OCI-LY7 (cell line): ENCODE measurements at places on chromosomes 16 and 17.

- no peak for DNase-seq
Measured at GRCh38 chr17:78341559-78342448, 18.1 kb downstream of the SOCS3 start.

- DNase-seq, result no peak
Measured at GRCh38 chr17:73360961-73361761, 49.4 kb upstream of the CDC42EP4 start.

- DNase-seq, result no peak
Measured at GRCh38 chr17:43011728-43012472, 5.3 kb downstream of the IFI35 start.

- DNase-seq, result no peak
Measured at GRCh38 chr17:72872396-72872795, 220.1 kb downstream of the SLC39A11 start.

DNA sequence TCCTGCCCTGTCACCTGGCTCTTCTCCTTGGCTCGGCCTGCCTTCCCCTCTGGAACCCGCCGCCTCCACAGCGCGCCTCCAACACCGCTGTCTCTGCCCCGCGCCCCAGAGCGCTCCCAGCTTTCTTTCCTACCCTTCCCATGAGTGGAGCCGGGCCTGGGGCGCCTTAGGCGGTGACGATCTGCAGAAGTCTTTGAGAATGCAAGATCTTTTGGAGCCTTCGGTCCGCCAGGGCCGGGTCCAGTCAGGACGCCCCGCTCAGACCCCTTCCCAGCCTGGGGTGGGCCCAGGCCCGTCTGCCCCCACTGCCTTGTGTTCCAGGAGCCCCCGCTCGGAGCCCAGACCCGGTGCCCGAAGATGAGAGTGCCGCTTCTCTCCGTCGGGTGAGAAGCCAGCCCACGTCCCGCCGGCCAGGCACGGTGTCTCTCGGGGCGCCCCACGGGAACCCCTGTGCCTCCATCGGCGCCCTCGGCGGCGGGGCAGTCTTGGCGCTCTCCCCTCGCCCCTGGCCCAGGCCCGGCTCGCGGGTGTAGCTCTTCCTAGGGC, 40.0 kb downstream of the MRM1 start:
- no peak for DNase-seq

GRCh38 chr16:15404792-15405191, 9.2 kb downstream of the MPV17L start:
- DNase-seq, result no peak

GRCh38 chr16:10938321-10938720, 3.9 kb downstream of the DEXI start:
- DNase-seq, result no peak

DNA sequence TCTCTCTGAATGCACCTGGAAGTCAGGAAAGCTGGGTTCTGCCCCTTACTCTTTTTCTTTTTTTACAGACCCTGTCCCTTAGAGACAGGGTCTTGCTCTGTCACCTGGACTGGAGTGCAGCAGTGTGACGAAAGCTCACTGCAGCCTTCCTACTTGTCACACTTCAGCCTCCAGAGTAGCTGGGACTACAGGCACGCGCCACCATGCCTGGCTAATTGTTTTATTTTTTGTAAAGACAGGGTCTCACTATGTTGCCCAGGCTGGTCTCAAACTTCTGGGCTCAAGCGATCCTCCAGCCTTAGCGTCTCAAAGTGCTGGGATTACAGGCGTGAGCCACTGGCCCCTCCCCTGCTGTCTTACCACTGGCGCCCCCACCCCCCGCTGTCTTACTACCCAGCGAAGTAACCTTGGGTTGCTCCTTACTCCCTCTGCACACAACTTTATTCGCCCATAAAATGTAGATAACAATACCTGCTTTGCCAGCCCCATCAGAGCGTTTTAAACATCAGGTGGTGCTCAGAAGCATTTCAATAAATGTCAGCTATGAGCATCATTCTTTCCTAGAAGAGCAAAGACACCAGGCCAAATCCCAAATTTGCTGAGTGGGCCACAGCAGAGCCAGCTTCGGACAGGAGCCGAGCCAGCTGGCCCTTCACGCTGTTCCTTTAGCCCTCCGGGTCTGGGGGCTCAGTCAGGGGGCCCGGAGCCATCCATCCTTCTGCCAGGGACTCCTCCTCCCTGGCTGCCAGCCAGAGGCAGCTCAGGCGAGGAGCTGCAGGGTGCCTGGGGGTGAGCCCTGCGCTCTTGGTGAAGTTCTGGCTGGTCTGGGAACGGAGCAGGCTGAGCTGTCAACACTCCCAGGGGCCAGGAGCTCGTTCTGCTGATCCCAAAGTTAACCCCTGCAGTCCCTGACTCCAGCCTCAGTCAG, 24.4 kb downstream of the SRL start:
- no peak for DNase-seq

- no peak for DNase-seq
Measured at GRCh38 chr16:15538507-15538906, 104.1 kb downstream of the BMERB1 start.

- DNase-seq, result peak; percentile 43
Measured at GRCh38 chr17:52106638-52107261, 51.8 kb downstream of the CA10 start.

GRCh38 chr17:50660042-50660886, 25.6 kb downstream of the ABCC3 start:
- no peak for DNase-seq

GRCh38 chr17:79087428-79088143, 13.0 kb downstream of the ENGASE start:
- DNase-seq, result peak; percentile 74

- no peak for DNase-seq
Measured at GRCh38 chr16:74936902-74937560, 47.9 kb downstream of the WDR59 start.

- DNase-seq, result no peak
Measured at GRCh38 chr17:47745037-47745380, 12.0 kb downstream of the TBX21 start.

- DNase-seq, result no peak
Measured at GRCh38 chr17:55440391-55440790, 18.8 kb upstream of the MMD start.

GRCh38 chr16:23990507-23990906, 154.7 kb downstream of the PRKCB start:
- DNase-seq, result no peak

DNA sequence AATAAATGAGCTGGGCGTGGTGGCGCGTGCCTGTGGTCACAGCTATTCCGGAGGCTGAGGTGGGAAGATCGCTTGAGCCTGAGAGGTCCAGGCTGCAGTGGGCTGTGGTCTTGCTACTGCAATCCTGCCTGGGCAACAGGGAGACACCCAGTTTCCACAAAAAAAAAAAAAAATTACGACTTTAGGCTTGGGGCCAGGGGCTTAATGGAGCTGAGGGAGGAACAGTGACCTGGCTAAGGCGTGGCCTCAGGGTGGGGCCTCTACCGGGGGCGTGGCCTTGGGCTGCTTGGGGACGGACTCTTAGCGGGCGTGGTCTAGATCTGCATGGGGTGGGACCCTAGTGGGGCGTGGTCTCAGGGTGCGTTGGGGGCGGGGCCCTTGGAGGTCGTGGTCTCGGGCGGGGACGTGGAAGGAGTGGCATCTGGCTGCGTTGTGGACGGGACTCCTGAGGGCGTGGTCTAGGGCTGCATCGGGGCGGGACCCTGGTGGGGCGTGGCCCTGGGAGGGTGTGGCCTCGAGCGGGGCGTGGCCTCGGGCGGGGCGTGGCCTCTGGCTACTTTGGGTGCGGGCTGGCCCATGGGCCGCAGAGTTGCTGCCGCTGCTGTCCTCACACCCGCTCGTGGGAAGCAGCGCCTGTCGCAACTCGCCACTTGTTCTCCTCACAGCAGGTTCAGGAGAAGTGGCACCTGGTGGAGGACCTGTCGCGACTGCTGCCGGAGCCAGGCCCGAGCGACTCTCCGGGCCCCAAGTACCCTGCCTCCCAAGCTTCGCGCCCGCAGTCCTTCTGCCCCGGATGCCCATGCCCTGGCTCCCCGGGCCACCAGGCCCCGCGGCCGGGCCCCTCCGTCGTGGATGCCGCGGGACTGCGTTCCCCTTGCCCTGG, 5.8 kb upstream of the C17orf99 start:
- DNase-seq, result peak; percentile 100

DNA sequence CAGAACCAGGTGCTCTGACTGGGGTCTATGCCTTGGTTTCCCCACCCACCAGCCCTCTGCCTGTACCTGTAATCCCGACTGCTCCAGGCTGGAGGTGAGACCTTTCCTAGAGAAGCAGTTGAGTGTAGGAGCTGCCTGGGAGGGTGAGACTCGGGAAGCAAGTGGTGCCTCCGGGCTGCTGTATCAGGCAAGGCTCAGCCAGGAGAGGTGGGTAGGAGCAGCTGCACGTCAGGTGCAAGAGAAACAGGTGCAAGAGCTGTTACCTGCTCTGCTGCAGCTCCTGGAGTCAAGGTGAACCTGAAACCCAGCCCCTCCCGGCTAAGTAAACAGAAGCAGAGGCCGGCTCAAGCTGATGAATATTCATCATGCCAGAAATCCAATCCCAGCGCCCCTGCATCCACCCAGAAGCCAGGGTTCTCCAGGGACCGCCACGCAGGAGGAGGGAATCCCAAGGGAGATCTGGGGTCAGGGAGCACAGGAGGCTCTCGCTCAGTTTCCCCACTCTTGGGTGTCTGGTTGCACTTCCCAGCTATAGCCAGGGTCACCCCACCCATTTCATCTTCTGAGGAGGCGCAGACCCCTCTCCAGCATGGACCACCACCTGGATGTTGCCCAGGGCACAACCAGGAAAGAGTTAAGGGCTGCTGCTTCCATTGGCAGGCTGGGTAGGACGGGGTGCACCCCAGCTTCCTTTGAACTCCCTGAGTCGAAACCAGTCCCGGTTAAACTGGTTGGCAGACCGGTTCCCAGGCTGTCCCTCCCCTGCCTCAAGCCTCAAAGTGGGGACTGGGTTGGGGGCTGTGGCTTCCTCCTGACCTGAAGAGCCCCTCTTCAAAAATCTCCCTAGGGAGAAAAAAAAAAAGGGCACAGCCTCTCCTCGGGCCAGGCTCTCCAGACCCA, at the start of gene PRR15L:
TSS of gene PRR15L (minus strand) at position 293 of the 900 bp plus-strand sequence. CDS start 4,649 bp downstream, outside the sequence.
- DNase-seq, result no peak
